Stimulated activated CD8-positive, alpha-beta memory T cell treated with anti-CD3 and anti-CD28 coated beads, Interleukin-4, amount 100 ng/mL, for 1 hour (primary cell): ENCODE measurements at places on chromosomes 7 and 10.

DNA sequence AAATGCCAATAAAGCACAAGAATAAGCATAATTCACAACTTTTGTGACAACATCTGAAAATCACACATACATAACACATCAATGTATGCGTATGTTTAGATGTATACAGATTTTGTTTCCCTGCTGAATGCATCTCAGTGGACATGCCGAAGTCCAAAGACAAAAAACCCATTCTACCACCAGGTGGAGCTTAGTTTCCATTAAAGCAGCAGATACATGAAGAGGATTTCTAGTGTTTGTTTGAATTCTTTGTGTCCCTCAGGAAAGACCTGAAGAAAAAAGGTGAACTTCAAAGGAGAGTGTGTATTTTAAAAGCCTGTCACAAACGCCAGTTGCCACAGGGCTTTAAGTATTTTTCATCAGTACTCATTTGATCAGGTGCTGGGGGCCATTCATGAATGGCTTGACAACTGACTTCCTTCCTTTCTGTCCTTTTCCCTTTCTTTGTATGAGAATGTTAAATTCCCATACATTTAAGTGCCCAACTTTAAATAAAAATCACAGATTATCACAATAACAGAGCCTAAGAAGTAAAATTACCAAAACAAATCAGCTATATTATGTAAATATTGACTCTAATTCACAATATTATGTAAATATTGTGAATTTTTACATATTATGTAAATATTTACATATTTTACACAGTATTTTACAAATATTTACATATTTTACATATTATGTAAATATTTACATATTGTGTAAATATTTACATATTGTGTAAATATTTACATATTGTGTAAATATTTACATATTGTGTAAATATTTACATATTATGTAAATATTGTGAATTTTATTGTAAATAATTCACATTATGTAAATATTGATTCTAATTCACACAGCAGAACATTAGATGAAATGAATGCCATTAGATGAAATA is 343.0 kb downstream of the CRPPA start:
- DNase-seq, result no peak

DNA sequence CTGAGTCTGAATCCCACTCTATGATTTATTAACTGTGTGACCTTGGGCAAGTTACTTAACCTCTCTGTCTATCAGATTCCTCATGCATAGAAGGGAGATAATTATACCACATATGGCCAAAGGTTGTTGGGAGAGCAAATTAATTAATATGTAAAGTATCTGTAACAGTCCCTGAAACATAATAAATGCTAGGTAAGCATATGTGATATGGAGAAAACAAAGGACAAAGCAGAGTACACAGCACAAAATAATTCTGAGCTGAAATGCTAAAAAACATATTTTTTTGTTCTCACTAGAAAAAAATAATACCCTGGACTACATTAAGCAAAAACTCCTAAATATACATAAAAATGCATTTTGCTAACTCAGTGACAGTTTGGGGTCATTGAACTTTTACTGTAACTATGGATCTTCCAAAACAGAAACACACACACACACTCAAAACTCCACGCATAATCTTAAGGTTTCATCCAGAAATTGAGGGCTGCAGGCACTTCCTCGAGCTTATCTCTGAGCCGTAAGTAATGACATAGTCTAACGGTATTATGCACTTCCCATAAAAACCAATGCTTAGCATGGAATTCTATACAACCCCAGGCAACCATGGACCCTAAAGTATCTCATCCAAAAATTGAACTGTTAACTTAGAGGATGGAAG is 201.7 kb upstream of the PTN start:
- no peak for DNase-seq

DNA sequence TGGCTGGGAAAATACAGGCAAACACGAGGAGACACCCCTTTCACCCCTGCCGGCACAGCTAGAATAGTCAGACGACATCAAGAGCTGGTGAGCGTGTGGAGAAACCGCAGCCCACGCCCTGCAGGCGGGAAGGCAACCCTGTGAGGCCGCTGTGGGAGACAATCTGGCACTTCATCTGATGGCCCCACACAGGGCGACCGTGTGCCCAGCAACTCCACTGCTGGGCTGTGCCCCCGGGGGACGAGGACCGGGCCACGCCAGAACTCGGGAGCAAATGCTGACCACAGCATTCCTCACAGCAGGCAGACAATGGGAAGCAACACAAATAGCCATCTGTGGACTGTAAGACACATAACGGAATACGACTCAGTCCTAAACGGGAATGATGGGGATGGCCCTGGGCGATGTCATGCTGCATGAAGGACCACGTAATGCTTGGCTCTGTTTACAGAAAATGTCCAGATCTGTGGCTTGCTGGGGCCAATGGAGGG is 58.9 kb downstream of the CFAP46 start:
- no peak for DNase-seq

- DNase-seq, result no peak
Observed at GRCh38 chr7:112462236-112462635, 12.0 kb downstream of the IFRD1 start.

DNA sequence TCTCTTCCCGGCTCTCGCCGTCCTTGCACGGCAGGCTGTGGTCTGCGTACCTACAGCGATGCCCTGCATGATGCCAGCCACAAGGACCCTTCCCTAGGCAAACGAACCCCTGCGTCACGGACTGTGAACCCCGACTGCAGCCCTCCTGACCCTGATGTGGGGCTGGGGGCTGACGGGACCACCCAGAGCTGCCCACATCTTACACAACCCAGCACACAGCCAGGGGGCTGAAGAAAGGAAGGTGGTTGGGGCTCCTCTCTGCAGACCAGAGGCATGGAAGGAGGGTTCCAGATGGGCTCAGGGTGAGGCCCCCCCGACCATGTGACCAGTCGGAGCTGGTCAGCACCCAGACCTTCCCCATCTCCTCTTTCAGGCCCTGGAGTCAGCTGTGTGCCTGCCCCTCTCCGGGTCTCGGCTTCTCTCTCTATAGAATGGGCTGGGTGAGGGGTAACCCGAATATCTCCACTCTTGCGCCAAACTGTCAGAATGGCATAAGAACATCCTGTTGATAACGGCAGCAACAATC is 41.4 kb downstream of the EBF3 start:
- no peak for DNase-seq
